Fibroblast of skin of left biceps (primary cell): ENCODE measurements at places on chromosomes 5 and 9.

GRCh38 chr5:155471027-155471426 is 457.5 kb downstream of the KIF4B start:
- no peak for DNase-seq

- DNase-seq, result no peak
Observed at GRCh38 chr5:119966028-119966427, 336.7 kb downstream of the FAM170A start.

GRCh38 chr5:92678640-92679039 is 902.4 kb downstream of the NR2F1-AS1 start:
- no peak for DNase-seq

DNA sequence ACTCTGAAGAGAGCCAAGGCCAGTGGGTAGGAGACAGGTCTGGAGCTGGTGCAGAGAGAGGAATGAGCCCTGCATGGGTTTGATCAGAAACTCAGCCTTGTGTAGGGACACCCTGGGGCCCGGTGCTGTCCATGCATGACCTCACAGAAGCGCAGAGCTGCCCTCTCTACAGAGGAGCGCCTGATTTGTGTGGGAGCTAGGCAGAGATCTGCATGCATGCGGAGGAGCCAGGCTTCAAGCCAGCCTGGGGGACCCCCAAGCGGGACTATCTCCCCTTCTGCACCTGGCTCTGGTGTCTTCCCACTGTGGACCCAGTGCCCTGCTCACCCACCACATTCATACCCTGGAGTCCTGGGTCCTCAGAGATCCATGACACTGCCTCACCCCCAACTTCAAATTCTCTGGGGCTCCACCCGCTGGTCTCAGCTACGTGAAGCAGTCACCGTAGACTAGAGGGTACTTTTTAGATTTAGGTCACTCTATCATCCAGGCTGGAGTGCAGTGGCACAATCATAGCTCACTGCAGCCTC is 2.6 kb upstream of the LCN2 start:
- DNase-seq, result no peak

DNA sequence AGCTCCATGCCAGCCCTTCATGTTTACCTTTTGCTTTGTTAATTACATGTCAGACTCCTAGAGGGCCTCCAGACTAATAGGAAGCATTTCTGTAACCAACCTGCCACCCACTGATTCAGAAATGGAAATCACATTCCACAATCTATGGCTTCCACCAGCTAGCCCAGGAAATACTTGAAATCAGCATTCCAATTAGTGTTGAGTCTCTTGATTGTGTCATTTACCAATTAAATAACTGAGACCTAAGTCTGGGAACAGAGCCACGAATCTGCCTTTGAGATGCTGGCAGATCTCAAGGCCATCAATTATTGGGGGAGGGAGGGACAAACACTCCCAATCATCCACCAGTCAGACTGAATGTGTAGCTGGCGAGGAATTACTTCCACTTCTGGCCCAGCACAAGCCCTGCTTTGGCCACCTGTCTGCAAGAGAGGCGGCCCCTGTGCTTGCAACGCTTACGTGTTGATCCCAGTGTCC is 27.4 kb upstream of the SAP30L start:
- DNase-seq, result no peak

DNA sequence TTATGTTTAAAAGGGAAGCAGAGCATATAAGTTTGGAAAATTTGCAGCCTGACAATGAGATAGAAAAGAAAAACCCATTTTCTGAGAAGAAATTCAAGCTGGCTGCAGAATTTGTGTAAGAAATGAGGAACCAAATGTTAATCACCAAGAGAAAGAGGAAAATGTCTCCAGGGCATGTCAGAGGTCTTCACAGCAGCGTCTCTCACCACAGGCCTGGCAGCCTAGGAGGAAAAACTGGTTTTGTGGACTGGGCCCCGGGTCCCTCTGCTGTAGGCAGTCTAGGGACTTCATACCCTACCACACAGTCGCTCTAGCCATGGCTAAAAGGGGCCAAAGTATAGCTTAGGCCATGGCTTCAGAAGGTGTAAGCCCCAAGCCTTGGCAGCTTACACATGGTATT is 32.1 kb upstream of the HSD17B4 start:
- DNase-seq, result no peak

GRCh38 chr9:85117831-85118230 is 448.3 kb downstream of the NTRK2 start:
- DNase-seq, result no peak

GRCh38 chr9:96100385-96101300 is 201.3 kb downstream of the HSD17B3 start:
- DNase-seq, result no peak

- DNase-seq, result no peak
Observed at GRCh38 chr5:149429839-149430721, 51.0 kb upstream of the IL17B start.

GRCh38 chr9:124410321-124410913 is 4.8 kb downstream of the PSMB7 start:
- no peak for DNase-seq

- DNase-seq, result no peak
Observed at GRCh38 chr9:126228111-126228780, 98.4 kb upstream of the MVB12B start.

- DNase-seq, result no peak
Observed at GRCh38 chr9:108994695-108995094, 18.6 kb downstream of the CTNNAL1 start.

GRCh38 chr5:73445665-73446630 is 2.6 kb downstream of the FOXD1 start:
- no peak for DNase-seq

DNA sequence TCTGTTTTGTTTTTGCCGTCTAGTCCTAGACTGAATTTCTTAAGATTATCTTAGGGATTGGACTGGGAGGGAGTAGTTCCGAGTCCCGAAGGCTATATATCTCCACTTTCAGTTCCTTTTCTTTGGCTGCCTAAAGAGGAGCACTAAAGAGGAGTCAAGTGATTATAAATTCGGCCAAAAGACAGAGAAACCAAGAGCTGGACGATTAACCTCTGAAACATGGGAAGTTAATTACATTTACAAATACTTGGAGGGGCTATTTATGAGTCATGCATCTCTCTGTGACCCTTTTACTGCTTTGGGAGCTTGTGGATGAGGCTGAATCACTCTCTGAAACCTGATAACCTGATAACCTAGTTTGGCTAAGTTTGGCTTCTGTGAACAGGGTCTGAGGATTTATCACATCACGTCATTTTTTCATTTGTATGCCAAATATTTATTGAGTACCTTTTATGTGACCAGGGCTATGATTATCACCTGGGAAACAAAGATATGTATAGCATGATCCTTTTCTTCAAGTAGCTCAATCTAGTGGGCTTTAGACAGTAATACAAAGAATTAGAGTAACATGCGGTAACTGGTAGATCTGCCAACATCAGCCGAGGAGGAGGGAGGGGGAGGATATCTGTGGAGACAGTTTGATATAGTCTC is 180.9 kb downstream of the CD180 start:
- DNase-seq, result no peak

GRCh38 chr5:109469896-109470662 is 60.3 kb upstream of the PJA2 start:
- no peak for DNase-seq

GRCh38 chr5:116272281-116272941 is 187.6 kb downstream of the COMMD10 start:
- no peak for DNase-seq

DNA sequence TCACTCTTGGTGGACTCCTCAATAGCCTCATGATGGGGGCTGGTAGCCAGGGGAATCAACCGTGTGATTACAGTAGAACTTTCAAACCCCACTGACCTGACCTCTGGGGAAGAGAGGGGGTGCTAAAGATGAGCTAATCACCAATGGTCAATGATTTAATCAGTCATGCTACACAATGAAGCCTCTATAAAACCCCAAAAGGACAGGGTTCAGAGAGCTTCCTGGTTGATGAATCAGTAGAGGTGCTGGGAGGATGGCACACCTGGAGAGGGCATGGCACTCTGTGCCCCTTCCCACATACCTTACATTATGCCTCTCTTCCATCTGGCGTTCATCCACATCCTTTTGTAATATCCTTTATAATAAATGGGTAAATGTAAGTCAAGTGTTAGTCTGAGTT is 8.9 kb upstream of the SH3TC2 start:
- DNase-seq, result no peak

DNA sequence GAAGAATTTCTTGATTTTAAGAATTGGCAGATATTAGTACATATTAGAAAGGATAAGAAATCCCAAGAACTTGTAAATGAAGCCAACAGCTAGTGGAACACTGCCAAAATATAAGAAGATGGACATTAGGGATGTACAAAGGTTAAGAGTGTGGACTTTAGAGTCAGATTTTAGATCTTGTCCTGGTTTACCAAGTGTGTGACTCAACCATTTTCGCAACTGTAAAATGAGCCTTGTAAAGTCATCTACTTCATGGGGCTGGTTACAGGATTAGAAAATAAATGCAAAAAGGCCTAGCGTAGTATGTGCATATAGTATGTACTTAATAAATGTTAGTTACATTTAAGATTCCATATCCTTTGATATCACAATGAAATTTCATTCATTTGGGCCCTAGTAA is 260.0 kb downstream of the RAB3C start:
- no peak for DNase-seq

- DNase-seq, result peak; percentile 89
Observed at GRCh38 chr9:115456515-115456914, 338.6 kb upstream of the TNC start.

DNA sequence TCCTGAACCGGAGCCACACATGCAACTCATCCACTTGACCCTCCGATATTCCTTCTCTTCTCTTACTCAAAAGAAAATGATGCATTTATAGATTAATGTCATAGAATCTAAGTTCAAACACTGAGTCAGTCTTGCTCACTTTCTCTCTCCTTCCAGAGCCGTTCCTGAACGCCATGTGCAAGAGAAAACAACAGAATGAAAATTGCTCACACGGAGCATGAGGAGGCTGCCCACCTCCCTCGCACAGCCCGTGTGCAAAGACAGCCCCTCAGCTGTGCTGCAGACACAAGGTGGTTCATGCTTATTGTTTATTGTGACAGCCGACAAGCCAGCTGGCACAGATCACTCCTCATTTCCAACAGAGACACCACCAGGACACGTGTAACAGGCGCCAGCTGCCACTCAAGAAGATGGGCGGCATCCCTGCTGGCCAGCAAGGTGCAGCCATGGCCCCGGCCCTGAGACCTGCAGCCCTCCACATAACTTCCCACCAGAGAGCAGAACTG is 290.8 kb downstream of the GLIS3 start:
- DNase-seq, result no peak
